ENCODE measurements at places on chromosomes 13 and 19.

DNA sequence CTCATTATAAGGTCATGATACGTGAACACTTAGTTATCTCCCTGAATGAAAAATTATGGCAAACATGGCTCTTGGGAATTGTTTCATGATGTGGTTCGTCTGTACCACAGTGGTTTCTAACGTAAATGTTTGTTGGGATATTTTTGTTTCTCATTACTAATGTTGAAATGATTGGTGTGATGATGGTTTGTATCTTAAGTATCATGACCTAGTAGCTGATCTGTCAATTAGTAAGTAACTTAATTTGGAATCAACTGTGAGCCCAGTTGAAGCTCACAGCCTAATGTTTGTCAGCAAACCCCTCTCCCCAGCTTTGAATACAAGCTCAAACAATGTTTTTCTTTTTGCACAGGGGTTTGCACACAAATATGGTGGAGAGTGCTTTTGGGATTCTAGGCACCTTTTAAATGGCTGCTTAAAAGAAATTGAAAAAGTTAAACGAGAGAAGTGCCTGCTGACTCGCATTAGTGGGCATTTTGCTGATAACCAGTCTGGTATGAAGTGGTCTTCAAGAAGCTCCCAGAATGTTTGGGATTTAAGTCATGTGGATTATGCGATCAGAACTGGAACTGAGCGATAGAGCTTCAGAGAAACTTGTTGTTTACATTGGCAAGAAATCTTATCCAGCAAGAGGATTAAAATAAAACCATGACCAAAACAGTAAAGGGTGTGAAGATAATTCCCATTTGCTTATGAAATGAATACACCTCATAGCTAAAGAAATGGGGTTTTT lies 68.2 kb downstream of the LMO7 start:
- DNase-seq, result no peak

GRCh38 chr13:32075170-32075851 lies 43.7 kb downstream of the FRY start:
- no peak for DNase-seq

GRCh38 chr13:77789376-77789775 lies 91.9 kb downstream of the SLAIN1 start:
- DNase-seq, result no peak

- DNase-seq, result no peak
These were observed 178.9 kb downstream of the UGGT2 start for GRCh38 chr13:95874286-95874685.

DNA sequence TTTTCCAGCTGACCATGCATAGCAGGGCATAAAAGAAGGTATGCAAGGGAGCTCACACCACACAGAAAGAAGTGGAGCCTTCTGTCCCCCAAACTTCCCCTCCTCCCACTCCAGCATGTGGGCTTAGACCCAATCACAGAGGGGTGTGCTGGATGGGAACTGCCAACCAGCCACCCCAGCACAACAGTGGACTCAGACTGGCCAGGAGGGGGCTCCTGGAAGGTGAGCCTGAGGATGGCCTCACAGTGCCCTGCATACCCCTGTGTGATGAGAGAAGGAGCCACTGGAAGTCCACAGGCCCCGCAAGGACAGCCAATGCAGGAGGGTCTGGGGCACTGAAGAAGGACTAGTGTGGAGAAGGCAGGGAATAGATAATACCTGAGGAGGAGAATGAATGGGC lies 106.9 kb upstream of the SERP2 start:
- DNase-seq, result no peak

DNA sequence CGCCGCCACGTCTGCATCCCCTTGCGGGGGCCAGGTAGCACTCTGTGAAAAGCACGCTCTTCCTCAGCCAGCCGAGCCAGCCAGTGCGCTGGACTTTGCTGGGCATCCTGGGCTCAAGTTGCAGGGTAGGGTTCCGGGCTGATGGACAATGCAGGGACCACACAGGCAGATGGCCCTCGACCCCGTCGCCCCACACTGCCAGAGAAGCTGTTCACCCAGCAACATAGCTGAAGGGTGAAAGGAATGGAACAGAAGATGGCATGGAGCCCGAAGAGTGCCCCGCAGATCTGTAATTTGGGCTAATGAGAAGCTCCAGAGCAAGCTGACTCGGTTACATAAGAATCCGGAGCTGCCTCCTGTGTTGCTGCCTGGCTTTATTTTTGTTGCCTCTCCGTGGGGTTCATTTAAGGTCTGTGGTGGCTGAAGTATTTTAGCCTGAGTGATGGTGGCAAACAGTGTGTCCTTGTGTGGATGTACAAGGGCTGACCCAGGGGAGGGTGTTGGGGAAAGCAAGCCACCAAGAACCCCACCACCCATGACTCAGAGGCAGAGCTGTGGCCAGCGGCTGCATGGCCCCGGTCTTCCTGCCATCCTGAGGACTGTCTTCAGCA lies 105.8 kb downstream of the SOX1 start:
- DNase-seq, result peak; percentile 28

- no peak for DNase-seq
These were observed 165.4 kb downstream of the KATNAL1 start for GRCh38 chr13:30141775-30142485.

DNA sequence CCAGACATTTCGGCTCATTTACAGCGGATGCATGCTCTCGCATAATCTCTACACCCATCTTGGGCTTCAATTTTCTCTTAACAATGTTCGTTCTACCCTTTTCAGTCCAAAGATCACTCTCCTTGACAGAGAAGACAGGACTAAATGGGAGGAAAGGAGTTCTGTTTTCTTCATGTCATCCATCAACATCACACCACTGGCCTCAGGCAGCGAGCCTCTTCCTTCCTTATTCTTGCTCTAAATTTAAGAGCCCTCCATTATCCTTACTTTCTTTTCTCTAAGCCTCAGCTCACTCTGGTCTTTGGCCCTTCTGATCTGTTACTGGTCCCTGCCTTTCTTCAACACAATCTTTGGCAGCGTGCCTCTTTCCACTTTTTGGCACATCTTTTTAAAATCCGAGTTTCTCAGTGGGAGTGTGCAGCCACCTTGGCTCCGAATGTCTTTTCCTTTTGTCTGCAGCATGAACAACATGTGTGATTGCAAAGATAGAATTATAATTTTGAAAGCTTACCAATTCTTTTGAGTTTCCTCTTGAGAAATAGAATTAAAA lies 98.7 kb downstream of the FAM216B start:
- DNase-seq, result no peak

GRCh38 chr13:32417995-32418394 lies 9.9 kb downstream of the N4BP2L1 start:
- no peak for DNase-seq

- no peak for DNase-seq
These were observed 5.0 kb downstream of the YIPF2 start for GRCh38 chr19:10923260-10924112.

DNA sequence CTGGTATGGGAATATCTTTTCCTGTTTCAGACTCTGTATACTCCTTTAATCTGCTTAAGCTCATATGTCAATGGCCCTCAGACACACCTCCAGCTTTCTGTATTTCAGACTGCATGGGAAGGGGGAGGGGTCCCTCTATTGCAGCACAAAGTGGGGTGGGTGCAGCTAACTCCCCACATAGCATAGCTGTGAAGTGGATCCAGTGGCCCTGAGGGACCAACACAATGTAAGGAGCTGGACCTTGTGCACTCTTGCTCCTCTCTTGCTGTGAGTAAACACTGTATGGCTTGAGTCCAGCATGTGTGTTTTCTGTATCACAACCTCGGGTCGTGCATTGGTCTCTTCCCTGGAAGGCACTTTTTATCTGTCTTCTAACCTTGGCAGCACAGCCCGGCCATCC lies 669.9 kb downstream of the PCDH9 start:
- DNase-seq, result no peak

- DNase-seq, result no peak
These were observed 634.4 kb upstream of the KLF12 start for GRCh38 chr13:74768521-74769085.

DNA sequence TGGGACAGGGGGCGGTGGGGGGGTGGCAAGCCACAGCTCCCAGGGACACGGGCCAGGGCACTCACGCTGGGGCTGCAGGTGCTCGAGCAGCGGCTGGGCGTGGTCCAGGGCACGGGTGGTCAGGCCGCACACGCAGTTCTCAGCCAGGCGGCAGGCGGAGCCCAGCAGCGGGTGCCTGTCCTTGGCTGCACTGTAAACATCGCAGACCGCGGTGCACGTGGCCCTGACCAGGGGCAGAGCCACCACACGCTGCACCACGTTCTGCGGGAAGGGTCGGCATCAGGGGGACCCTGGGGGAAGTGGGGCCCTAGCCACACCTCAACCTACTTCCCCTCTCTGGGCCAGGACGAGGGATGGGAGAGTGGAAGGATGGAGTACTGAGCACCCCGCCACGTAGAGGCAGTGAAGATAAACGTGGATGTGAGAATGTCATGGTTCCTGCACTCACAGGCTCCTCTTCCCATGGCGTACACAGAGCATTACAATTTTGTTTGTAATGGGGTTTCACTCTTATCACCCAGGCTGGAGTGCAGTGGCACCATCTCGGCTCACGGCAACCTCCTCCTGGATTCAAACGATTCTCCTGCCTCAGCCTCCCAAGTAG lies 3.4 kb downstream of the PLIN5 start:
- no peak for DNase-seq

DNA sequence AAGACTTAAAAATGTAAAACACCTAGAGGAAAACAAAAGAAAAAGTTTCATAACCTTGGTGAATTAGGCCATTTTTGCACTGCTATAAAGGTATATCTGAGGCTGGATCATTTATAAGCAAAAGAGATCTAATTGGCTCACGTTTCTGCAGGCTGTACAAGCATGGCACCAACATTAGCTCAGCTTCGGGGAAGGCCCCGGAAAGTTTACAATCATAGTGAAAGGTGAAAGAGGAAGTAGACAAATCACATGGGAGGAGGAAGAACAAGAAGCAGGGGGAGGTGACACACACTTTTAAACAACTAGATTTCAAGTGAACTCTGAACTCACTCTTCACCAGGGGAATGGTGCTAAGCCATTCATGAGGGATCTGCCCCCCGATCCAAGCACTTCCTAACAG lies 1358.5 kb upstream of the PCDH9 start:
- DNase-seq, result no peak

DNA sequence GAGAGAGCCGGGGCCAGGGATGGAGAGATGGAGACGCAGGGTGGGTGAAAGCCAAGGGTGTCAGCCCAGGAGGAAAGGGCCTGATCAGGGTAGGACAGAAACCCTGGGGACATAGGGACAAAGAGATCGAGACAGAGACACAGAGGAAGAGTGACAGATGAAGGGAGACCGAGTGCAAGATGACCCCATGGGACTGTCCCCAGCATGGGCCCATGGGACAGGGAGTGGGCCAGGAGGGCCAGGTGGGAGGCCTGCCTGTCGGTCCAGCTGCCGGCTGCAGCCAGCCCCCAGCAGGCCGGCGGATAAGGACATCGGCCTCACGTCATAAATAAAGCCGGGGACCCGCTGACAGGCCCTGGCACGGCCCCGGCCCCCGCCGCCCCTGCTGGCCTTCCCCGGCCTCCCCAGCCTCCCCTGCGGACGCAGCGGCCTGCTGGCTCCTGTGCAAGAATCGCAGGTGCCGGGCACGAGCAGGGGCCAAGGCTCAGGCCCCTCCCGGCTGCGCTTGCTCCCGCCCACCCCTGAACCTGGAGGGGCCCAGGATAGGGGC lies 6.3 kb downstream of the REX1BD start:
- DNase-seq, result no peak

GRCh38 chr13:57918913-57919312 lies 287.4 kb downstream of the PCDH17 start:
- DNase-seq, result no peak

- DNase-seq, result no peak
These were observed 55.8 kb upstream of the KCTD15 start for GRCh38 chr19:33740811-33741396.

Data from cerebellar cortex (tissue), 1 donor.